ENCODE measurements at places on chromosomes 3 and 15. TPM values are rescaled to one million over a fixed set of nuclear protein-coding genes. Genes with fewer than 3 reads are reported as not detected.

GRCh38 chr15:69075440-69075839 lies 60.9 kb downstream of the NOX5 start:
- peaks cover 7% of the 10 kb centered on the region for H3K4me1 ChIP-seq
- no peaks in the 10 kb centered on the region for H3K36me3 ChIP-seq
- H3K27me3 ChIP-seq, result peaks cover 75% of the 10 kb centered on the region

- H3K27ac ChIP-seq, result peak overlapping the region; percentile 20
- no peak for DNase-seq
- H3K4me1 ChIP-seq, result peaks cover 19% of the 10 kb centered on the region
- no peaks in the 10 kb centered on the region for H3K36me3 ChIP-seq
- no peaks in the 10 kb centered on the region for H3K27me3 ChIP-seq
Measured at GRCh38 chr3:30332196-30333021, 274.0 kb upstream of the TGFBR2 start.

DNA sequence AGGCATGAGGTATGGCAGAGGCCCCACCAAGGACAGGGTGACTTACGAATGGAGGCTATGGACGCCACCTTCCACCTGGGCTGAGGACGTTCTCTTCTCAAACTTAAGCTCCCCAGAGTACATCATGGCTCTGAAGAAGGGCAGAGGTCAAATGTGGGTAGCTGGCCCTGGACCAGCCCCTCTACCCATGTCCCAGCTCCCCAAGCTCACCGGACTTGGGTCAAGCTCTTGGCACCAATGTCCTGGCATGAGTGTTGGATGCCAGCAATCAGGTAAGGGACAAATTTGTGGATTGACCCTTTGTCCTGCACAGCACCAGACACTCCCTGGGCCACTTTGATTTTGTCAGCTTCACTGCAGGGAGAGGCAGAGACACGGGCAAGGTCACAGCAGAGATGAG lies 2.5 kb downstream of the NDUFAF3 start:
- H3K27me3 ChIP-seq, result no peaks in the 10 kb centered on the region
- peak overlapping the region; percentile 5 for H3K4me3 ChIP-seq
- peaks cover 78% of the 10 kb centered on the region for H3K4me1 ChIP-seq
- H3K27ac ChIP-seq, result peak overlapping the region; percentile 85

GRCh38 chr3:137692803-137693431 lies 71.2 kb upstream of the SOX14 start:
- H3K27ac ChIP-seq, result no peak overlapping the region
- H3K36me3 ChIP-seq, result no peaks in the 10 kb centered on the region
- no peak overlapping the region for H3K4me3 ChIP-seq
- DNase-seq, result no peak
- no peaks in the 10 kb centered on the region for H3K27me3 ChIP-seq

- peaks cover 21% of the 10 kb centered on the region for H3K36me3 ChIP-seq
- DNase-seq, result peak; percentile 52
Measured at GRCh38 chr3:120338517-120338916, 10.6 kb downstream of the LRRC58 start.

- H3K27me3 ChIP-seq, result no peaks in the 10 kb centered on the region
- H3K4me1 ChIP-seq, result no peaks in the 10 kb centered on the region
- no peak for DNase-seq
- H3K36me3 ChIP-seq, result no peaks in the 10 kb centered on the region
Measured at GRCh38 chr3:8453153-8453552, 48.5 kb upstream of the LMCD1 start.

The UCN2 gene
- total RNA-seq, result not detected

- no peaks in the 10 kb centered on the region for H3K27me3 ChIP-seq
- no peaks in the 10 kb centered on the region for H3K4me1 ChIP-seq
- DNase-seq, result no peak
- H3K4me3 ChIP-seq, result no peak overlapping the region
- no peak overlapping the region for H3K27ac ChIP-seq
Measured at GRCh38 chr3:167125612-167126407, 254.3 kb downstream of the ZBBX start.

GRCh38 chr3:132245552-132246142 lies 71.6 kb upstream of the ACP3 start:
- H3K27me3 ChIP-seq, result peaks cover 27% of the 10 kb centered on the region
- no peak for DNase-seq
- no peak overlapping the region for H3K4me3 ChIP-seq
- no peaks in the 10 kb centered on the region for H3K36me3 ChIP-seq
- H3K27ac ChIP-seq, result no peak overlapping the region

DNA sequence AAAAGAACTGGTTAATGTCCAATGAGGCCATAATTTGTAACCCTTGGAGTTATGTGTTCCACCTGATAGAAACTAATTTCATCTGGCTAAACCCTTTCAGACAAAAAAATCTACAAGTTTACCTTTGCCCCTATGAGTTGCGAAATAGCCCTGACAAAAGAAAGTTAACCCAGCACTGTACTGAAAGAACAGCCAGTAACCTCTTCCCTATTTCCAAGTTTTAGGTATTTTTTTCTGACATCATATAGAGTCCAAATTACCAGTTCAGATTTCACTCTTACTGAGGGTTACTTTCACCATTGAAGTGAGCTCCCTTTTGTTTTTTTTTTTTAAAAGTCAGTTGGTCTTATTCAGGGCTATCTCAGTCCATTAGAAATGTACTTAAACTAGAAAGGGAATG lies 42.8 kb upstream of the PTPRG start:
- peaks cover 35% of the 10 kb centered on the region for H3K4me1 ChIP-seq
- H3K27me3 ChIP-seq, result peaks cover 8% of the 10 kb centered on the region
- H3K4me3 ChIP-seq, result peak overlapping the region; percentile 1
- no peak for DNase-seq
- H3K36me3 ChIP-seq, result peaks cover 9% of the 10 kb centered on the region

The ZNF620 gene
- 7.4 TPM for total RNA-seq

GRCh38 chr15:41554343-41554742 lies 4.7 kb upstream of the TYRO3 start:
- peaks cover 12% of the 10 kb centered on the region for H3K4me1 ChIP-seq
- no peaks in the 10 kb centered on the region for H3K27me3 ChIP-seq
- H3K27ac ChIP-seq, result no peak overlapping the region

The LMLN gene
- 6.5 TPM for total RNA-seq

GRCh38 chr3:106985721-106986120 lies 391.5 kb upstream of the CCDC54 start:
- H3K4me3 ChIP-seq, result no peak overlapping the region
- H3K36me3 ChIP-seq, result no peaks in the 10 kb centered on the region
- H3K27ac ChIP-seq, result no peak overlapping the region
- no peaks in the 10 kb centered on the region for H3K27me3 ChIP-seq

DNA sequence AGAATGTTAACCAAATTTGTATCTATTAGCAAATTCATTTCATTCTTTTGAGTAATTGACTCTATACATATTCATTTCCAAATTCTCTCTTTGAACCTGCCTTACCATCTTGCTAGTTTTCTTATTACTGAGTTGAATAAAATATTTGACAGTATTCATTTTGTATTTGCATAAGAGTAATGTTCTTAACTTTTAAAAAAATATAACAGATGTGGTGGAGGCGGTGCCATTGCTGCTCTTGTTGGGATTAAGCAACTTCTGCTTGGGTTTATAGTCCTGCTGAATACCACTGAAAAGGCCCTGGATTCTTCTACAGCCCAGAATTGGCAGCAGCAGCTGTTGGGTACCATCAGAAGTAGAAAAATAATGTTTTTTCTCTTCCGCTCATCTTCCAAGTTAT lies 148.9 kb upstream of the PEX5L start:
- H3K36me3 ChIP-seq, result no peaks in the 10 kb centered on the region
- H3K27ac ChIP-seq, result no peak overlapping the region
- DNase-seq, result no peak
- H3K4me1 ChIP-seq, result no peaks in the 10 kb centered on the region
- H3K27me3 ChIP-seq, result no peaks in the 10 kb centered on the region

- no peak overlapping the region for H3K4me3 ChIP-seq
- peaks cover 7% of the 10 kb centered on the region for H3K36me3 ChIP-seq
- H3K27ac ChIP-seq, result no peak overlapping the region
Measured at GRCh38 chr15:25250906-25251622, 187.8 kb downstream of the UBE3A start.

GRCh38 chr3:73723596-73723995 lies 98.9 kb upstream of the PDZRN3 start:
- H3K27ac ChIP-seq, result no peak overlapping the region
- H3K4me3 ChIP-seq, result no peak overlapping the region
- no peak for DNase-seq
- H3K4me1 ChIP-seq, result no peaks in the 10 kb centered on the region
- H3K27me3 ChIP-seq, result no peaks in the 10 kb centered on the region

- DNase-seq, result no peak
- H3K27ac ChIP-seq, result no peak overlapping the region
- H3K36me3 ChIP-seq, result peaks cover 2% of the 10 kb centered on the region
- H3K27me3 ChIP-seq, result no peaks in the 10 kb centered on the region
- H3K4me3 ChIP-seq, result no peak overlapping the region
Measured at GRCh38 chr3:65044401-65044800, 356.6 kb upstream of the ADAMTS9 start.

The A4GNT gene
- not detected for total RNA-seq

The PROK2 gene
- total RNA-seq, result 0.24 TPM

GRCh38 chr15:39494462-39494861 lies 86.4 kb upstream of the THBS1 start:
- peaks cover 32% of the 10 kb centered on the region for H3K27me3 ChIP-seq
- no peak for DNase-seq
- no peaks in the 10 kb centered on the region for H3K36me3 ChIP-seq
- H3K4me1 ChIP-seq, result peaks cover 18% of the 10 kb centered on the region
- H3K27ac ChIP-seq, result no peak overlapping the region
- H3K4me3 ChIP-seq, result no peak overlapping the region

The CPEB1 gene
- total RNA-seq, result 0.48 TPM

The NUP210 gene
- total RNA-seq, result 138 TPM

The C3orf49 gene
- total RNA-seq, result not detected

GRCh38 chr15:101424984-101425383 lies 64.5 kb downstream of the PCSK6 start:
- no peak for DNase-seq
- H3K27me3 ChIP-seq, result no peaks in the 10 kb centered on the region
- H3K4me3 ChIP-seq, result no peak overlapping the region
- H3K36me3 ChIP-seq, result no peaks in the 10 kb centered on the region
- no peak overlapping the region for H3K27ac ChIP-seq

GRCh38 chr15:100254285-100254684 lies 87.5 kb downstream of the ADAMTS17 start:
- H3K27me3 ChIP-seq, result no peaks in the 10 kb centered on the region
- H3K36me3 ChIP-seq, result no peaks in the 10 kb centered on the region
- H3K4me3 ChIP-seq, result no peak overlapping the region
- DNase-seq, result no peak

DNA sequence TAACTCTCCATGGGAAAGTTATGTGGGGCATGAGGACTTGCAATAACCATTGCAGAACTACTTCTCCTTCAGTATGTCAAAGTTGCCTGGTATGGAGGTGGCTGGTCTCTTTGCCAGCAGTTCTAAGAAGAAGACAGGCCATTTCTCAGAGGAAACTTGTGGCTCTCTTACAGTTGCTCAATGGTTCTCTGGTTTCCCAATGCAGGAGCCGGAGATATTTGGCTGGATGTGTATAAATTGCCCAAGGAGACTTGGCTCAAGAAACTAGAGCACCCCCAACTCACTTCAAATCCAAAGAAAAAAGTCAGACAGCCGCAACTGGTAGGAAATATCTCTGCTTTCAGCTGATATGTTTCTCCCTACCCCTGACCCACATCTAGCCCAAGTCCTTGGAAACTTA lies 24.2 kb downstream of the WDR93 start:
- H3K36me3 ChIP-seq, result no peaks in the 10 kb centered on the region
- no peak for DNase-seq
- no peak overlapping the region for H3K27ac ChIP-seq

GRCh38 chr15:45230245-45230965 lies 21.6 kb upstream of the SLC28A2 start:
- H3K36me3 ChIP-seq, result no peaks in the 10 kb centered on the region
- H3K4me3 ChIP-seq, result no peak overlapping the region
- DNase-seq, result no peak
- H3K27me3 ChIP-seq, result peaks cover 8% of the 10 kb centered on the region
- H3K27ac ChIP-seq, result no peak overlapping the region

GRCh38 chr3:71010726-71011455 lies 572.6 kb downstream of the FOXP1 start:
- DNase-seq, result peak; percentile 80
- H3K36me3 ChIP-seq, result peaks cover 14% of the 10 kb centered on the region
- H3K4me1 ChIP-seq, result peaks cover 78% of the 10 kb centered on the region
- peak overlapping the region; percentile 70 for H3K4me3 ChIP-seq
- H3K27ac ChIP-seq, result peak overlapping the region; percentile 98

- H3K36me3 ChIP-seq, result no peaks in the 10 kb centered on the region
- no peak for DNase-seq
- no peaks in the 10 kb centered on the region for H3K27me3 ChIP-seq
- peaks cover 8% of the 10 kb centered on the region for H3K4me1 ChIP-seq
- no peak overlapping the region for H3K27ac ChIP-seq
Measured at GRCh38 chr15:81418891-81419290, 44.9 kb upstream of the TMC3 start.

GRCh38 chr3:74303711-74304110 lies 310.7 kb downstream of the CNTN3 start:
- no peak for DNase-seq
- H3K4me1 ChIP-seq, result no peaks in the 10 kb centered on the region

The B3GNT5 gene
- total RNA-seq, result 17.3 TPM

The TM4SF4 gene
- total RNA-seq, result not detected

DNA sequence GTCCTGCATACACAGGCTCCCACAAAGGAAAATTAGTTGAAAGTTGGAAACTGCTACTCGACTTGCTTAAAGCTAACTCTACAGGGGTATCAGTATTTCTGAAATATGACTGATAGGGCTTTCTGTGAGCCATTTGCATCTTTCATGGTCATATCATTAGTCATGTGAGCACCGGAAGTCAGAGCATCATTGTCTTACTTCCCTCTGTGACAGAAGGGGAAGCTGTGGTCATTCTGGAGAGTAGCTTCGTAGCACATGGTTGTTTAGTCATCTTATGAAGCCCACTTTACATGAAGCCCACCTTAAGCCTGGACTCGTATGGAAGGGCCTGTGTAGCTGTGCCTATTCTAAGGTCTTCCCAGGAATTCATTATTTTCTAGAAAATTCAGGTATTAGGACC lies 69.0 kb downstream of the COL6A5 start:
- peaks cover 21% of the 10 kb centered on the region for H3K27me3 ChIP-seq
- H3K36me3 ChIP-seq, result no peaks in the 10 kb centered on the region
- H3K4me3 ChIP-seq, result no peak overlapping the region
